ENCODE measurements at places on chromosomes 5 and 9.
A peak's percentile ranks its signal among the peaks of the same experiment; 100 is the strongest.

GRCh38 chr5:18553269-18553668 is 919.0 kb downstream of the TAF11L14 start:
- peak; percentile 54 for DNase-seq

- no peak for DNase-seq
Measured at GRCh38 chr5:29193972-29194371, 1999.5 kb upstream of the CDH6 start.

DNA sequence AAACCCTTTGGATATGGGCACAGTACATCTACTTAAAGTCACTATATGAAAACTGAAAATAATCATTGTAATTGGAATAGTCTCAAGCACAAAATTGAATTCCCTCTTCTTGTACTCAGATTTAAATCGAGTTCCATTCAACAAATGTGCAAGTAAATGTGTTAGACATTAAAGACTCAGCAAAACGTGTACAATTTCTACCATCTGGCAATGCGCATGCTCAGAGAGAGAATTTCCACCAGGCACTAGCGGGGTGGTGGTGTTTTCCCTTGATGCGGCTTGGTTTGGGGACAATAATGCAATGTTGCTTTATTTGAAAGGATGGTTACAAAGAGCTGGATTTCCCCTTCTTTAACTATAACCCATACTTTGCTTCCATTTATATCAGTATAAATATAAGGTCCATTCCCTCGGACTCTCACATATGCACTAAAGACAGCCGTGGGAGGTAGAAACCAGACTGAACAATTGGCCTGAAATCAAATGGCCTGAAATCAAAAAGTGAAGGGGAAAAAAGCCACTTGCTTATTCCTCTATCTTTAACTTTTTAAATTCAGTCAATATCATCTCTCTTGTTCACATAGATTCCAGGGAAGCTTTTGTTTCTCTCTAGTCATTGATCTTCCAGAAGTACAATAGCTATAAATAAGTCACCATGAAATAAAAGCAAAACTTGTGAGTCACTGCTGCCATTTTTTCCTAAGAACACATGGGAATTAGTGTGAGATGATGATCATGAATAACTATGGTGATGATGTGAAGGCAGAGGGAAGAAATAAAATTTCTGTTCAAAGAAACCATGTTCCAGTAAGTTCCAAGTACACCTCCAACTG is 59.2 kb downstream of the ADAMTS12 start:
- no peak for DNase-seq

DNA sequence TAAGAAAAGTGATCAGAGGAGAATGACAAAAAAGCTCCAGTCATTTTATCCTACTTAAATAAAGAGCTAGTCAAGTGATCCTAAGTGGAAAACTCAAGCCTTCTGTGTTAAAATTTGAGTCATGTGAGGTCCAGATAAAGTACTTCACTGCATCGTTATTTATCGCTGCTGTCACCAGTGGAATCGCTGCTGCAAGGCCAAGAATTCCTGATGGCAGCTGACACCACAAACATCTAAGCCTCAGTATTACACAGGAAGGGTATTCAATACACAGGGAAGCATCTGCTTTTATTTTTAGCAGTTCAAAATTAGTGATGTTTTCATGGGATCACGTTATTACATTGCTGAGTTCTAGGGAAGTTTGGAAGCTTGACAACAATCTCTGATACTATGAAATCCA is 190.3 kb downstream of the GOLPH3 start:
- no peak for DNase-seq

DNA sequence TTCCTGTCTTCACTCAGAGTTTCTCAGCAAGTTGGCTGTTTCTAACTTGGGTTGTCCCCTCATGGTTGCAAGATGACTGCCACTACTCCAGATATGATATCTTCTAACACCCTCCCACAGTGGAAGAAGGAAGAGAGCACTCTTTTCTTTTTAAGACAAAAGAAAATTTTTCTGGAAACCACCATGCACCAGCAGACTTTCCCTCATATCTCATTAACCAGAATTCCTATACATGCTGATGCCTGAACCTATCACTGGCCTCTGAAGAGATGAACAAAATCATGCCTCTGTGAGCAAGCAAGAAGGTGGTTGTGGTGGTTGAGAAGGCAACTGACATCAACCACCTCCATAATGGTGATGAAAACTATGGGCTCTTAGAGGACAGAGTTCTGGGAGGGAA is 56.8 kb downstream of the FEM1C start:
- DNase-seq: no peak

DNA sequence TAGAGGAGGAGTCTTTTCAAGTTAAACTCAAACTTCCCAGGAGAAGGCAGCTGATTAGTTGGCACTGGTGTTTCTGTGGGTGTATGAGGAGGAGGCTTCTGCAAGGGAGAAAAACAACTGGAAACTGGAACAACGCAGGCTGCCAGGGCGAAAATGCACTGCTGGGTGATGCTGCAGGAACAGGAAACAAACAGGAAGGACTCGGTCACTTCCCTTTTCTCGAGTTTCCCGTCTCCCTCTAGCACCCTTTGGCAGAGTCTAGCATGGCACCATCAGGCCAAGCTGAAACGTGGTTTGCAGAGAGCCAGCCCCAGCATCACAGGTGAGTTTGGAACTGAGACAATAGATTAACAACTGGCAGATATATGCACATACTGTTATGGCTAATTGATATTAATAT is 77.5 kb upstream of the CAST start:
- DNase-seq: no peak

DNA sequence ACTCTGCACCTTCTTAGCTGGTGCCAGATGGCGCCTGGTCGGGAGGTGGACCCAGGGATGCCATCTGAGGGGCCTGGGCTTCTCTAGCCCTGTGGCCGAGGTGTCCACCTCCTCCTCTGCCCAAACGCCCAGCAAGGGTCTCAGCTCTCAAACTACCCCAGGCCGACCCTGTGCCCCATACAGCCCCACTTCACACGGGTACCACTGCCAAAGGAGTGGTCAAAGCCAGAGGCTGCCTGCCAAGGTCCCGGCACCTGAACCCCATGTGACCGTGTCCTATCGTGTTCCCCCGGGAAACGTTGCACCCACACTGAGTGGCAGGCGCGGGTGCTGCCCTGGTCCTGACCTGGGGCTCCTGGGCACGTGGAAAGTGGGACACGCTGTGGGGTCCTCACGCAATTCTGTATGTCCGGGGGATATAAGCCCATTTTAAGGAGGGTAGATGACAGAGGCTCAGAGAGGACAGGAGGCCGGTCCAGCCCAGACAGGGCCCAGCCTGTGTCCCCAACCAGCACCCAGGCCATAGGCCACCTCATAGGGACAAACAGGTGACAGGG is 1.9 kb downstream of the ENTPD8 start:
- DNase-seq: no peak

DNA sequence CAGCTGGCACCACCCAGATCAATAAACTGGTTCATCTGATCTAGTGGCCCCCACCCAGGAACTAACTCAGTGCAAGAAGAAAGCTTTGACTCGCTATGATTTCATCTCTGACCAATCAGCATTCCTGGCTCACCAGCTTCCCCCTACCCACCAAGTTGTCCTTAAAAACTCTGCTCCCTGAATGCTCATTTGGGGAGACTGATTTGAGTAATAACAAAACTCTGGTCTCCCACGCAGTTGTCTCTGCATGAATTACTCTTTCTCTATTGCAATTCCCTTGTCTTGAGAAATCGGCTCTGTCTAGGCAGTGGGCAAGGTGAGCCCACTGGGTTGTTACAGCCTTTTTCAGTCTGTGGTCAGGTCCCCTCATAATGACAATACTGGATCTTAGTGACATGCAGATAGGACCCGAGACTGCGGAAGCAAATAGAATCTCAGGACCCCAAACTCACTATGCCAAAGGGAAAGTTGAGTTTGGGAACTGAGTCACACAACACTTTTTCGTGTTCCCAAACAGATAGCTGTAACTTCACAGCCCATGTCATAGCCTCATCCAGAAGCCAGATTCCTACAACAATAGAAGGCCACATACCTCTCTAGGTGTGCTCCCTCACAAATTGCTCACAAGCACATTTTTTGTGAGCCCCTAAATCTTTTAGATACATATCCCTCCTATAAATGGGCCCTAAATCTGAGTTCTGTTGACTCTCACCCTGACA is 175.2 kb upstream of the RAI14 start:
- no peak for DNase-seq

- no peak for DNase-seq
Measured at GRCh38 chr9:91163773-91164471, 197.8 kb downstream of the AUH start.

DNA sequence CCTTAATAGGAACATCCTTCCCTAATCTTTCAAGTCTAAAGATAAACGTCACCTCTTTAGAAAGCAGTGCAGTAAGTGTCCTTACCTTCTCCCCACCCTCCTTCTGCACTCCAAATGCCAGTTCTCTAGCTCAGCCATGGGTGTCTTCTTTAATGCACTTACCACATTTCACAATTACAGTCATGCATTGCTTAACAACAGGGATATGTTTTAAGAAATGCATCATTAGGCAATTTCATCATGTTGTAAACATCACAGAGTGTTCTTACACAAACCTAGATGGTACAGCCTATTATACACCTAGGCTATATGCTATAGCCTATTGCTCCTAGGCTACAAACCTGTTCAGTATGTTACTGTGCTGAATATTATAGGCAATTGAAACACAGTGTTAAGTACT is 91.2 kb downstream of the RFX3 start:
- DNase-seq: no peak

DNA sequence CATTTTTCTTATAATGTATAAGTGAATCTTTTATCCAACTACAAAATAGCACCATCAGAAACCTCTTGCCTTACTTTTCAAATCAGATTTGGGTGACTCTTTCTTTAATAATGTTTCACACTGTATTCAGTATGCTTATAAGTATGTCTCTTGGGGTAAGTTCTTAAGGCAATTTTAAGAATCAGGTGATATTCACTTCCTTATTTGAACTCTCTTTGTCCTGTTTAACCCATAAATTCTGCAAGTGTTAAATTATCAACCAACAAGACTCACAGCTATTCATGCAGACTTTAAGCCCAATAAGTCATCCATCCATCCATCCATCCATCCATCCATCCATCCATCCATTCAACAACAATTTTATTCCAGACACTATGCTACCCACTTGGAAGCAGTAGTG is 142.7 kb upstream of the FBXL17 start:
- DNase-seq: no peak

GRCh38 chr5:66326276-66326675 is 182.2 kb downstream of the SREK1 start:
- no peak for DNase-seq

GRCh38 chr5:133952729-133953567 is 15.5 kb downstream of the C5orf15 start:
- no peak for DNase-seq

DNA sequence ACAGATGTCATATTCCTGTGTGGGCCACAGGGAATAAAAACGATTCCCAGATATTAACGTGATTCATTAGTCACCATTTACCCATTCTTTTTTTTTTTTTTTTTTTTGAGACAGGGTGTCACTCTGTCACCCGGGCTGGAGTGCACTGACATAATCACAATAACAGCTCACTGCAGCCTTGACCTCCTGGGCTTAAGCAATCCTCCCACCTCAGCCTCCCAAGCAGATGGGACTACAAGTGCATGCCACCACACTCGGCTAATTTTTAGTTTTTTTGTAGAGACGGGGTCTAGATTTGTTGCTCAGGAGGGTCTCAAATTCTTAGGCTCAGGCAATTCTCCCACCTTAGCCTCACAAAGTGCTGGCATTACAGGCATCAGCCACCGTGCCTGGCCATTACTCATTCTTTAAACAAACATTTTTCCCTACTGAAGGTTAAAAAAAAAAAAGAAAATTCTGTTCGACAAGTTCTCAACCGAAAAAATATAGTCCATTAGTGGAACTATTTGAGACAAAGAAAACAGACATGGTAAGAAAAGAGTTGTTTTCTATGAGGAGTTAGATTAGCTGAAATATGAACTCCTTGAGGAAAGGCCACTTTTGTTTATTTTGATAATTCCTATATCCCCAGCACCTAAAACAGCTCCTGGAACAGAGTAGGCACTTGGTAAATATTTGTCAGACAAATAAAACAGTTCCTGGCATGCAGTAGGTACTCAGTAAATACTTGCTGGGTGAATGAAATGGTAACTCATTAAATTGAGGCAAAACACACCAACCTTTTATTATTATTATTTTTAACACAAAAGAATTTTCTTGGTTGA is 32.1 kb upstream of the PDCL start:
- peak; percentile 57 for DNase-seq

DNA sequence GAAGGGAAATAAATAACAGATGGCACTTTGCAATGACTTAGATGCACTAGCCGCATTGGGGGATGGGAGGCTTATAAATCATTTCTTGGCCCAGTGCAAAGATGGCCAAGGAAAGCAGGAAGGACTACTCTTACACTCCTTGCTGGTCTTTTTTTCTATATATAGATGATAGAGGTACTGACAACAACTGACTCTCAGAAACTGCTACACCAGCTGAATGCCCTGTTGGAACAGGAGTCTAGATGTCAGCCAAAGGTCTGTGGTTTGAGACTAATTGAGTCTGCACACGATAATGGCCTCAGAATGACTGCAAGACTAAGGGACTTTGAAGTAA is 1.7 kb downstream of the CCNG1 start:
- DNase-seq: no peak

- DNase-seq: no peak
Measured at GRCh38 chr5:166370928-166371690, 1920.3 kb upstream of the WWC1 start.

- no peak for DNase-seq
Measured at GRCh38 chr5:157189223-157189622, 8.6 kb downstream of the ITK start.

DNA sequence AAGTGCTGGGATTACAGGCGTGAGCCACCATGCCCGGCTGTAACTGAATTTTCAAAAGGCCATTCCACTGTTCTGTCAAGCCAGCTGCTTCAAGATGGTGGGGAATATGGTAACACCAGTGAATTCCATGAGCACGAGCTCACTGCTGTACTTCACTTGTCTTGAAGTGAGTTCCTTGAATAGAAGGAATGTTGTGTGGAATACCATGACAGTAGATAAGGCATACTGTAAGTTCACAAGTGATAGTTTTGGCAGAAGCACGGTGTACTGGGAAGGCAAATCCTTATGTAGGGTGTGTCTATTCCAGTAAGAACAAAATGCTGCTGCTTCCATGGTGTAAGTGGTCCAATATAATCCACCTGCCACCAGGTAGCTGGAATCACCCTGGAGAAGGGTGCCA is 6.6 kb upstream of the PRXL2C start:
- no peak for DNase-seq
